ENCODE measurements at places on chromosomes 16 and 17.

DNA sequence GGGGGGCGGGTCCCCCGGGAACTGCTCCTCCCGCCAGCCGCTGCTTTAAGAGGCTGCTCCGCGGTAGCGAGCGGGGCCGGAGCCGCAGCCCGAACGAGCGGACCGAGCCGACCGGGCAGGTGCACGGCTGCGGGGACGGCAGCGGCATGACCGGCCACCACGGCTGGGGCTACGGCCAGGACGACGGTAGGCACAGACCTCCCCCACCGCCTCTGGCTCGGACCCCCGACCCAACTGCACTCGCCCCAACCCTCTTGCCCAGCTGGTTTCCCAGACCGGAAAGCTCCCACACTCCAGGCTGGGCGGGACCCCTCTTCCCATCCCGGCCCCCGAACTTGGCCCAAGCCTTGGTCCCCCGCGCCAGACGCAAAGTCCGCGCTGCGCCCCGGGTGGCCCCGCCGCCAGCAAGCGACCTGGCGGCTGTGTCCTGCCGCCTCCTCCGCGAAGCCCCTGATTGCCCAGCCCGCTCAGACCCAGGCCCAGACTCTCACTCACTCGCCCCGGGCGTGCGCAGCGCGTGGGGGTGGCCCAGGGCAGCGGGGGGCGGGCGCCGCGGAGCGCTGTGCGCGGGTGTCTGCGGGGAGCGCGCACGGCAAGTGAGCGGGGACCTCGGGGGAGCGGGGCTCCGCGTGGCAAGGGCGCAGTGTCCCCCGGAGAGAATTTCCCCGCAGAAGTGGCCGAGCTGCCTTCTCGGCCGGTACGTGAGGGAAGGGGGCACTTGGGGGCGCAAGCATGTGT is at the start of gene CA7:
Gene CA7 (plus strand): TSS at position 73 of the 738 bp plus-strand sequence. CDS start 74 bp downstream, at position 147.
- no peak for DNase-seq

- DNase-seq, result no peak
These were observed 48.8 kb upstream of the CACNG5 start for GRCh38 chr17:66786107-66786506.

DNA sequence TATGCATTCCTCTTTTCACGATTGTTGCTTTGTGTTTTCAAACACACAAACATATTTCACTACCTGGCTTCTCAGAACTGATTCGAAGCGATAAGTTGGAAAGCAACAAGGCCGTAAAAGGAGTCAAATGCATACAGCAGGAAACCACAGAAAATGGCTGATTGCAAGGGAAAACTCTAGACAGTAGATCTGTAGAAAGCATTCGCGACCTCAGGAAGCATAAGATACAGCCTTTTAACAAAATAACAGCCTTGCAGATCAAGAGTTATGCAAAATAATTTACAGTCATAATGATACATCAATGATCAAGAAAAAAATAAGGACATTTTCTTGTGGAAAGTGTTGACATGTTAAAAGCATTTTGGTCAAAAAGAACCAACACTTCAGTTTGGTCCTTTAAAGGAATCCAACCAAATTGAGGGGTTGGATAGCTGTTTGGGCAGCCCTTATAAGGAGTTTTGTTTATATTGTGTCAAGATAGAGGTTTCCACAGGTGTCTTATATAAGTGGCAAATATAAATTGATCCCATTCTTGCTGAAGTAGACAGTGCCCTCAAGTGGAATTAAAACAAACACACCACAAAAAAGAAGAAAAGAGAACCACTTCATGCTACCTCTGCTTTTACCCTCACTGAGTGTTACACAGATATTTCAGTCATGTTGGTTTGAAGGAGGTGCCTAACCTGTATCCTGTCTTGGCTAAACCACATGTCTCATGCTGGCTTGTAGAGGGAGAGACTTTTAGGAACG is 5.5 kb downstream of the CYLD start:
- no peak for DNase-seq

DNA sequence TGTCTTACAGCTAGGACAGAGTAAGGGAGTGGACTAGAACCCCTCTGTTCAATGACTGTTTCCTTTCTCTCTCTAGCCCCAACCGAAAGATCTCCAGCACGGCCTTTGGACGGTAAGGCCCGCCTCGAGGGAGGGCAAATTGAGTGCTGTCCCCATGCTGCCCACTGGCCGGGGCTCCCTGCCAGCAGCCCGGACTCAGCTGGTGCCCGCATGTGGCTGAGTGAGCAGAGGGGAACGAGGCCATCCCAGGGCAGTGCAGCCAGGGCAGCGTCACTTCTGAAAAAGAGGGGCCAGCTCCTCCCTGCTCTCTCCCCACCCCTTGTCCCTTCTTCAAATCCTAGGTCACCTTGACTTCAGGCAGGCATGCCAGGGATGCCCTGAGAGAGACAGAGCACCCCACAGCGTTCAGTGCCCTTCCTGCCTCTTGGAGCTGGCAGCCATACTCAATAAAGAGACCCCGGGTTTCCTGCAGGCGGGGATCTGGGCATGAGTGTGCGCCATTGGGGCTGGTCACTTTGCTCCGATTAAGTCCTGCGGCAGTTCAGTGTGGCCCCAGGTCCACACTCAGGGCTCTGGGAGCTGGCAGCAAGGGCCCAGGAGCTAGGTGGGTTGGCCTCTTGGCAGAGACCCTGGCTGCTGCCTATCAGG is 130.9 kb downstream of the RAB11FIP4 start:
- DNase-seq, result no peak

GRCh38 chr16:22887445-22887844 is 73.5 kb downstream of the HS3ST2 start:
- DNase-seq, result no peak

DNA sequence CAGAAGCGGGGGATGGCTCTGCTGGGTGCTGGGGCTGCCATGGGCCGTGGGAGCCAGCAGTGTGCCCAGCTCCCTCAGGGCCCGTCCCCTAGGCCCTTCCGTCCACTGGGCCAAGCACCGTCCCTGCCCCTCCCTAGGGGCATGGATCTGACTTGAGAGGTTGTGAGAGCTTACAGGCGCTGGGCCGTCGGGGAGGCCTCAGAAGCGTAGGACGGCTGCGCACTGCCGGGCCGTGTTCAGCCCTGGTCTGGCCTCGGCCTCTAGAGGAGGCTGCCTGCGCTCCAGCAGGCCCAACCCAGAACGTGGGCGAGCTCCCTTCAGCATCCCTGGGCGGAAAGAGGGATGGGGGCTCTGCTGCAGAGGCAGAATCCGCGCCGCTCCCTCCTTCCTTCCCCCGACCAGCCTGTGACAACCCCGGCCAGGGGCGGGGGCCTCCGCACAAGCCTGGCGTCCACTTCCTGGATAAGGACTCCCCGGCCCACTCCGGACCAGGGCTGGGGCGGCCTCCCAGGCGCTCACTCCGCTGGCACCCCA is 685 bp upstream of the MPG start:
- DNase-seq, result no peak
